Activated naive CD4-positive, alpha-beta T cell (primary cell): ENCODE measurements at places on chromosomes 2 and 18.

GRCh38 chr18:13441736-13442135, 223.2 kb downstream of the LDLRAD4 start:
- no peak for DNase-seq

- DNase-seq: no peak
Observed at GRCh38 chr2:15728245-15728938, 136.7 kb downstream of the DDX1 start.

GRCh38 chr2:167942366-167943081, 304.9 kb downstream of the STK39 start:
- DNase-seq: no peak

DNA sequence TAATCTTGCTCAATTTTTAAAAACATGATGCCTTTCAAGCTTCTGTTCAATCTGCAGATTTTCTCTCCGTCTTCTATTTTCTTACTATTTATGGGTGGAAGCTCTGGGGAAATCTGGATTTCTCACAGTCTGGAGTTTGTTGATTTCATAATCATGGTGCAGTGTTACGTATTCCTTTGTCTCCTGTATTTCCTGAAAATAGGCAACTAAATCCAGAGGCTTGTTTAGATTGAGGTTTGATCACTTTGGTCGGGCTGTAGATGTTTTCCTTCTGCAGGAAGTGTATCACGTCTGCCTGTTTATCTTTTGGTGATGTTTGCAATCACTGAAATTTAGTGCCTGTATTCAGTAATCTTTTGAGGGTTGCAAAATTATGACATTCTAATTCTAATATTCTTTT, 487.7 kb downstream of the LRRTM4 start:
- DNase-seq: no peak

- DNase-seq: no peak
Observed at GRCh38 chr2:26230806-26231205, 13.6 kb downstream of the HADHA start.

DNA sequence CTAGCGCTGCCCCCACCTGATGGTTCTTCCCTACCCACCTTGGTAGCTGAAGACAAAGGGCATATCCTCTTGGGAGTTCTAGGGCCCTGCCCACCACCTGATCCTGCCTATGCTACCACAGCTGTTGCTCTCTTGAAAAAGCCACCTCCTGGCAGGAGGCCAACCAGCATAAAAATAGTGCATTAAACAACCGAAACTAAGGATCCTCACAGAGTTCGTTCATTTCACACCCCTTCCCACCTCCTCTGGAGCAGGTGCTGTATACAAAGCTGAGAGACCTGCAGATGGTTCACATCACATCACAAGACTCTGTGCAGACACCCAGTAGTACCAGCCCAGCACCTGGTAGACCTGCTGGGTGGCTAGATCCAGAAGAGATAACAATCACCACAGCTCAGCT, 1348.0 kb upstream of the TMEFF2 start:
- DNase-seq: no peak

GRCh38 chr2:11691076-11691660, 21.2 kb upstream of the NTSR2 start:
- no peak for DNase-seq

- no peak for DNase-seq
Observed at GRCh38 chr2:209125291-209125690, 298.6 kb upstream of the MAP2 start.

DNA sequence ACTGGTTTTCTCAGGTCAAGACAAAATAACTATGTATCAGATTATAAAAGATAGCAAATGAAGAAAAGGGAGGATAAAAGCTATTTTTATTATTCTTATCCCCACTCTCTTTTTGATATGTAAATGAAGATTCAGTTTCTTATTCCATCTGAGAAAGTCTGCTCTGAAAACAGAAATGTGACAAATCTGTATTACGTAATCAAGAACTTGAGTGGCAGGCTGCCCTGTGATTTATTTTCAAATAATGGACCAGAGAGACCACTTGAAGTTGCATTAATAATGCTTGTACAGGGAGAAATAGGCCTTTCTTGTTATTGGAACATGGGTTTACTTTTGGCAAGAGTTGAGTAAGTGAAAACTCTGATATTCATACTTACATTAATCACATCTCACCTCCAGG, 727.4 kb downstream of the DPP10 start:
- DNase-seq: no peak

GRCh38 chr2:49174750-49175149, 20.4 kb upstream of the FSHR start:
- no peak for DNase-seq
